ENCODE measurements at places on chromosomes 2 and 18.

DNA sequence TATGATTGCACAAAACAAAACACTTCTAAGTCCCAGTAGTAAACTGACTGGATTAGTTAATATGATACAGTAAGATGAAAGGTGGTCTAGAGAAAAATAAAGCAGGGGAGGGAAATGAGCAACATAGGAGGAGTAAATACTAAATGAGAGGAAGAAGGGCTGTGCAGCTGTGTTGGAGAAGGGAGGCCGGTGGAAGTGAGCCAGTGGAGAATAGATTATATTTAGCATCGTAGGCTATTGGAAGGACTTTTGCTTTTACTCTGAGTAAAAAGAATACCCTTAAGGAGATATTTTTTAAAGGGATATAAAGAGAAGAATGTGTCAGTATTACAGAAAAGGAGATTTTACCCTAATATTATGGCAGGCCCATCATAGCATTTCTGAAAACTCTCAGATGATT, 12.7 kb downstream of the WDR75 start:
- no peak for DNase-seq

DNA sequence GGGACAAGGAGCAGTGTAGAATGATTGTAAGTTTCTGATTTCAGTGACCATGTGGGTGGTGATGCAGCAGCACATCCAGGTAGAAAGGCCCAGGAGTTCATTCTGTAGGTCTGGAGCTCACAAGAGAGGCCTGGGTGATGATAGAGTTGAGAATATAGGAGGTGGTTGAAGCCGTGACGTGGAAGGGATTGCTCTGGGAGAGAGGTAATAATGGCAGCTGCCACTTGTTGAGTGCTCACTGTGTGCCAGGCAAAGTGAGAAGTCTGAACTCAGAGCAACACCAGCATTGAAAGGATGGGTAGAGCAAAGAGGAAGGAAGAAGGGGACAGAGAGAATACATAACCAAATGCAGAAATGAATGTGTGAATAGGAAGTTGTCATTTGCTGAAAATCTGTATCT, 3.3 kb downstream of the TTLL4 start:
- DNase-seq, result no peak

GRCh38 chr2:127901339-127902056, 15.7 kb upstream of the AMMECR1L start:
- DNase-seq, result no peak

DNA sequence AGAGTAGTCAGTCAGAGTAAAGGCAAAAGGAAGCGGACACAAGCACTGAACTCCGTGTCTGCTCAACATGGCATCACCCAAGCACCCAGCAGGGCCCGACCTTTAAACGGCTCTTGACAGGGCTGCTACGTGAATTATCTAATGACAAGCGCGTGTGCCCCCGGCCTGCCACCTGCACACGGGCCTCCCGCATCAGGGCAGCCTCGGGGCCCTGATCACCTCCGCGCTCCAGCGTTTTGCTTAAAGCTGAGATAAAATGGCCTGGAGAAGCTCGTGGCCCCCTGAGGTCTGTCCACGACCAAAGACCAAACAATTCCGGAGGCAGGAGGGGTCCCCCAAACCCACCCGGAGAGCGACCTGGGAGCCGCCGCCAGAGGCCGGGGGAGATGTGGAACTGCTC, 376 bp downstream of the NDUFA10 start:
- peak; percentile 4 for DNase-seq

- DNase-seq, result no peak
These were observed 1277.7 kb upstream of the CELF4 start for GRCh38 chr18:38843291-38843690.

- DNase-seq, result no peak
These were observed 214.8 kb downstream of the TXNL1 start for GRCh38 chr18:56423626-56424025.

DNA sequence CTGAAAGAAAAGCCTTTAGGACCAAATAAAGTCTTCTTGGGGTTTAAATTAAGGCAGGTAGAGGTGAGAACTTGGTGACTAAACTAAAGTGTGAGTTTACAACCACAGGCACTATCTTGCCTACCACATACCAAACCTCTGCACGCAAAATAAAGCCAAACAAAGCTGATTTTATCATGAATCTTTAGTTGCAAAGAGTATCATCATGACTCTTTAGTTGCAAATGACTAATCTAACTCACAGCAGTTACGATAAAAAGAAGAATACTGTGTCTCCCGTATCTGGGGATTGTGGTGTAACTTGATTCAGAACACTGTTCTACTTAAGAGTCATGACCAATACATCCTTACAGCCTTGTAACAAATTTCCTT, 11.2 kb downstream of the CFAP210 start:
- DNase-seq, result no peak

DNA sequence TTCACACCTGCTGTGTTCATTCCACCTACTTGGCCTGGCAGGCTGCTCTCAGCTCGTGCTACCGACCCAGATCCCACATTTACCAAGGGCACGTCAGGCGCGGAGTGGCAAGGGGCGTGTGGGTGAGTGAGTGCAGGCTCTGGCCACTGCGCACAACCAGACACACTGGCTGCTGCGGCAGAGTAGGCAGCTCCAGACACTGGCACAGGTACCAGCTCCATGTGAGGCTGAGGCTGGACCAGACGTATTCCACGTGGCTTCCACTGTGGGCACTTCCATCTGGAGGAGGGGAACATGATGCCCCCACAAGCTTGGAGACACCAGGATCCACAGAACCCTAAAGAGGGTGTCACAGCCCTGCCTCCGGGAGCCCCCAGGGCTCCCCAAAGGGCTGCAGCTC, 74.6 kb upstream of the ZNF804A start:
- no peak for DNase-seq

DNA sequence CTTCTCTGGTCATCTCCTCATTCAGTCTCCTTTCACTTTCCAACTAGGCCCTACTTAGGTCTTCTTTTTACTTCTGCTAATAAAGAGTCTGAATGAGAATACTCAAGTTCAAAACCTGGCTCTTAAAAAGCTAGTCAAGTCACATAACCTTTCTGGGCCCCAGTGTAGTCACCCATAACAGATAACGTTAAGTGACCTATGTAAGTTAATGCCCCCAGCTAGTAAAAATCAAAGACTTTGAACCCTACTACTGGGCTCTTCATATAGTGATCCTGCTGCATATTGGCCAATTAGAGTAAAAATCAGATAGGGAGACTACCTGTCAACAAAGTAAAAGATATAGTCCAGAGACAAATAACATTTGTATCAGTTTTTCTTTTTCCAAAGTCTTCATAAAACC, 17.7 kb downstream of the ARL5A start:
- DNase-seq, result no peak

DNA sequence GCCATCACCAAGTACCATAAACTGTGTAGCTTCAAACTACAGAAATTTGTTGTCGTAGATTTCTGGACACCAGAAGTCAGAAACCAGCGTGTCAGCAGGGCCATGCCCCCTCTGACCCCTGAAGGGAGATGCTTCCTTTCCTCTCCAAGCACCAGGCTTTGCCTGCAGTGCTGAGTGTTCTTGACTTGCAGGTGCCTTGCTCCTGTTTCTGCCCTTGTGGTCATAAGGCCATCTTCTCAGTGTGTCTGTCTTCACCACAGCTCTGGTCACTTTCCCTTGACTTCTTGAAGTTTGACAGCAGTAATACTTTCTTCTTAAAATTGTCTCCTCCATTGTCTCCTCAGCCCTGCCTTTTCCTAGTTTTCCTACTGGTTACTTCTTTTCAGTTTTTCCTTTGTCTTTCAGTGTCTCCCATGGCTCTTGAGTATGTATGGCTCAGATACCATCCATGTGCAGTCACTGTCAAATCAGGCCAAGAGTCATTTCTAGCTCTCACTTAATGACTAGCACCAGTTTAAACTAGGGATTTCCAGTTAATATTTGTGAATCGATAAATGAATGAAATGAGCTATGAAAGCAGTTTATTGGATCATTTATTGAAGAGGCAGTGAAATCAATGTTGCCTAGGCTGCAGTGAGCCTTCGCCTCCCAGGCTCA, 91.2 kb upstream of the RANBP2 start:
- no peak for DNase-seq

DNA sequence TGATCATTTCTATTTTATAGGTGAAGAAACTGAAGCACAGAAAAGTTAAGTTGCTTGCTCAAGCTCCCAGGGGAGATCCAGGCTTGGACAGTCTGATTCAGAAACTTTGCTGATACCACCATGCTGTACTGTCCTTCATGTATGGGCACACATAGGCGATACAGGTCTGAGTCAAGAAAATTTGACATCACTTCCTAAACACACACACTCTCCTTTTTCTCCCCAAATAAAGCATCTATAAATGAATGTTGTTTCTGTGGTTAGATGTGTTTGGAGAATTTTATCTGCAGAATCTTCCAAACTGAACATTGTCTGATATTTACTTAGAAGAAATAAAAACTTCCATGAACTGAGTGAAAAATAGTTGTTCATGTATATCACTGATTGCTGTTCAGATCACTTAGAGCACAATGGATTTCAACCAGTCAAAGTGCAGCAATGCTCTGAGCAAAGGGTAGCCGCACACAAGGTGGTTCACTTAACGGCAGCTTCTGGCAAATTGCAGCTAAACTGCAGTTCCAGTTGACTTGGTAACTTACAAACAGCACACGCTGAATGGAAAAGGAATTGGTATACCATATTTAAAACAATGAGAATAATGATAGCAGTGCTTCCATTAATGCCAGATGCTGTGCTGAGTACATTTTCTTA, 10.0 kb upstream of the AGFG1 start:
- DNase-seq, result no peak

- DNase-seq, result no peak
These were observed 494 bp downstream of the HNRNPLL start for GRCh38 chr2:38602136-38602731.

DNA sequence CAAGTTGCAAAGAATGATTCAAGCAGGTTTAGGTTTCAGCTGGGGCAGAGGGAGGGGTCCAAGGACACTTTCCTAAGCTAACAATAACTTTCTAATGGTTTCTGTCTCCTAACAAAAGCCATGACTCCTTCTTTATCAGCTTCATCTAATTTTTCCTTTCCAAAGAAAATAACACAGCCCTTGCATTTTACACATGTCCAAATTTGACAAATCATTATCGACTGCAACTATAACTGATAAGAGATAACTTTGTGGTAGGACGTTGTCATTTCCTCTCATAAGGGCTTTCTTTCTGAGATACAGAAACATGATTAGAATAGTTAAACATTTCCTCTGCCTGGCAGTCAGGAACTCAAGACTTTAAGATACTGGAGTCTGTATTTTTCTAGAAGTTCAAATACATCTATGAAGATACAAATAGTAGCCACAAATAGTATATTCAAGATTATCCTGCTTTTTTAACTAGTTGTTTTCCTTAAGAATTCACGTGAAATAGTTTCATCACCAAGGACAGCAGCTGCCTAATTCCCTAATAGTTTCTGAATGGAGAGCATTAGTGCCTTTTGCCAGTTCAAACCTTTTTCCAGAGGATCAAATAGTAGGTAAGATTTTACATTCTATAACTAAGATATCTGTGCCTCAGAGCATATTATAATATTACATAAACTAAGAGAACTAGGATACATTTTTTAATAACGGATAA, 263.2 kb downstream of the EXOC6B start:
- DNase-seq, result peak; percentile 19

DNA sequence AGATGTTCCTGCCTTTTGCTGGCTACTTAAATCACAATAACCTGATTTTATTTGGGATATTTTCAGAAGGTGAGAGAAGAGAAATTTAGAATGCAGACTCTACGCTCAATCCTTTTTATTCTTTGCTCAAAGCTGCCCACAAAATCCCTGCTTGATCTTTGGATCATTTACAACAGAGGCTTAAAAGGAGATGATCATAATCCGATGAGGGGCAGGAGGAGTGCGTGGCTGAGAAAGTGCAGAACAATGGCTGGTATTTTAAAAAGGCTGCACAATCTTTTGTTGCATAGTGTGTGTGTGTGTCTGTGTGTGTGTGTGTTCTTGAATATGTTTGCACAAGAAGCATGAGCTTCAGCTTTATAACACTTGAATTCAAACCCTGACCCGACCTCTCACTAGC, 256.3 kb upstream of the MYT1L start:
- no peak for DNase-seq

DNA sequence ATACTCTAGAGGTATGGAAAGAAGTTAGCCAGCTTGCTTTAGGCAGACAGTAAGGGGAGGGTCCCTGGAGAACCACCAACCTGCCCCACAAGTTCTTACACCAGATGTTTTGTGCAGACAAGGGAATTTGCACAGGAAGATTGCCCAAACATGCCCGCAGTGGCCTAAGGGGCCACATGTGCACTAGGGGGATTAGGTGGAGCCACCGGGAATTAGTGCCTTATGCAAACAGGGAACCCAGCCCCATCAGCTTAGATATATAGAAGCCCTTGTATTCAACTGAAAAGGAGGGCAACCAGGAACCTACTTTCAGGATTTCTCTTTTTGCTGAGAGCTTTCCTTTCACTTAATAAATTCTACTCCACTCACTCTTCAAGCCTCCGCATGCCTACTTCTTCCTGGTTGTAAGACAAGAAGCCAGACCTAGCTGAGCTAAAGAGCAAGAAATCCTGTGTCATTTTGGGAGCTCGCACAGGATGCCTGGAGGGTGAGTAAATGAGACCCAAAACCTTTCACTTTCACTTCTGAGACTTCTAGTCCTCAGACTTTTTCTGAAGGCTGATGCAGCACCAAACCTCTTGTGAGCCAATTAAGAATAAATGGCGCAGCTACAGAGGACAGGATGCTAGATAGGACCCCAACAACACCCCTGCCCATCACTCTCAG, 146.3 kb downstream of the GCA start:
- DNase-seq, result peak; percentile 68

DNA sequence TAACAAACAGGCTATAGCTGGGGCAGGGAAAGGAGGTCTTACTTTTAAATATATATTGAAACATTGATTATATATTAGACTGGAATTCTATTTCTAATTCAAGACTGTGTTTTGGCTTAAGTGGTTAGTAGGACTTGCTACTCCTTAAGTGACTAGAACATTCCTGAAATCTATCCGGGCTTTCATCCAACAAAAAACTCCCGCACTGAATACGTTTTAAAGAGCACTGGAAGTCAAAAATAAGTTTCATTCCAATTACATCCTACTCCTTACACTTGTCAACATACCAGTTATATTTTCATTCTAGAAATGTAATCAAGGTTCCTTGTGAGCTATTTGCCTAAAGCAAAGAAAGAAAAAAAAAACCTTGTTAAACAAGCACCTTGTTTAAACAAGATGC, 204.6 kb downstream of the SP3 start:
- DNase-seq, result no peak

GRCh38 chr2:41764919-41765318, 282.9 kb upstream of the PKDCC start:
- DNase-seq, result no peak

DNA sequence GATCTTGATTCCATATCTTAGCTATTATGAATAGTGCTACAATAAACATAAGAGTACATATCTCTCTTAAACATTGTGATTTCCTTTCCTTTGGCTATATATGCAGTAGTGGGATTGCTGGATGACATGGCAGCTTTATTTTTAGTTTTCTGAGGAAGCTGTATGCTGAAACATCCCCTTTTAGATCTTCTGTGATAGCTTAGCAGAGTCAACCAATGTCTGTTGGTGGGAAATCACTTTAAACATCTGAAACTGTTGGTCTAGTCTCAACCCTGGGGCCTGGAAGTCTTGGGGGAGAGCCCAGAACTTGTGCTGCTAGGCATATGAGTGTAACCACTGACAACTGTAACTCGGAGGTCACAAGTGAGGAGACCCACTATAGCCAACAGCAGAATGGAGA, 378.6 kb upstream of the SLC14A2 start:
- DNase-seq, result no peak
